ENCODE measurements at places on chromosomes 2 and 18.

DNA sequence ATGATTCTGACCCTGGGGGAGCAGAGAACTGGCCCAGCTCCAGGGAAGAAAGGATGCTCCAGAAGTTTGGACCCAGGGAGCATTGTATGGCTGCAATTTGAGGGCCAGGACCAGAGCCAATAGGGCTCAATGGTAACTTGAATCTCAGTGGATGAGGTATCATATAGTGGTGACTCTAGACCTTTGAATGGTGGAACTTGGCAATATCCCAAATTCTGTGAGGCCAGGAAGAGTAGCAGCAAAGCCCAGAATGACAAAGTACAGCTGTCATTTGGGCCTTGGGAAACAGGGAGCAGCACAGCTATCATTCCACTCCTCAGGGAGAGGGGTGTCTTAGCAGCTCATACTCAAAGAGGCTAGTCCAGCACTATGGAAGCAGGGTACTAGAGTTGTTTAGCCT, 332.9 kb upstream of the RBMS1 start:
- no peak for DNase-seq

GRCh38 chr2:160254189-160254762, 54.2 kb upstream of the ITGB6 start:
- peak; percentile 90 for DNase-seq

- no peak for DNase-seq
These were observed 22.8 kb downstream of the CYBRD1 start for GRCh38 chr2:171545086-171545485.

DNA sequence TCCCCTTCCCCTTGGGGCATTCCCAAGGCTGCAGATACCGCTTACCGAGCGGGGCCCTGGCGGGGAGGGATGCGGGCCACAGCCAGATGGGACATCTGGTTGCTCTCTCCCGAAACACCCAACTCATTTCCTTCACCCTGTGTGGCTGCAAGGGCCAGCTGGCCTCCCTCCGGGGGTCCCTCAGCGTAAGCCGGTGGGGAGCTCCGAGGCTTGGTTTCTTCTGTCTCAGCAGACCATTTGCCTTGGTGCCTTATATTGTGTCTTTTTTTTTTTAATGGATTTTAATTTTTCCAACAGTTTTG, 107.6 kb upstream of the ODC1 start:
- no peak for DNase-seq

DNA sequence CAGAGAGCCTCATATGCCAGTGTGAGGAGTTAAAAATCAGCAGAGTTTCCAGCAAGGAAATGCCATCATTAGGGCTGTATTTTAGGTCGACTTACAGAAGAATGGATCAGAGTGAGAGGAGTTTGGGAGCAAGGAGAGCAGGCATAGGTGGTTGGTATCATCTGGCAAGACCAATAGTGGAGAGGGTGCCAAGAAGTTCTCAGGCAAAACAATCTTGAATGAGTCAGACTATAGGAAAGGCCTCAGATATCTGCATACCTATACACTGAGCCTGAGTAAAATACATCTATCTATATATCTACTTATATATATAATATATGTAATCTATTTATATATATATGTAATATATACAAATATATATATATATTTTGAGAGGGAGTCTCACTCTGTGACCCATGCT, 57.3 kb downstream of the TMEFF2 start:
- DNase-seq = no peak

GRCh38 chr2:48383036-48383435, 146.9 kb upstream of the STON1 start:
- no peak for DNase-seq

- no peak for DNase-seq
These were observed 282.2 kb upstream of the ST6GAL2 start for GRCh38 chr2:107168141-107168540.

DNA sequence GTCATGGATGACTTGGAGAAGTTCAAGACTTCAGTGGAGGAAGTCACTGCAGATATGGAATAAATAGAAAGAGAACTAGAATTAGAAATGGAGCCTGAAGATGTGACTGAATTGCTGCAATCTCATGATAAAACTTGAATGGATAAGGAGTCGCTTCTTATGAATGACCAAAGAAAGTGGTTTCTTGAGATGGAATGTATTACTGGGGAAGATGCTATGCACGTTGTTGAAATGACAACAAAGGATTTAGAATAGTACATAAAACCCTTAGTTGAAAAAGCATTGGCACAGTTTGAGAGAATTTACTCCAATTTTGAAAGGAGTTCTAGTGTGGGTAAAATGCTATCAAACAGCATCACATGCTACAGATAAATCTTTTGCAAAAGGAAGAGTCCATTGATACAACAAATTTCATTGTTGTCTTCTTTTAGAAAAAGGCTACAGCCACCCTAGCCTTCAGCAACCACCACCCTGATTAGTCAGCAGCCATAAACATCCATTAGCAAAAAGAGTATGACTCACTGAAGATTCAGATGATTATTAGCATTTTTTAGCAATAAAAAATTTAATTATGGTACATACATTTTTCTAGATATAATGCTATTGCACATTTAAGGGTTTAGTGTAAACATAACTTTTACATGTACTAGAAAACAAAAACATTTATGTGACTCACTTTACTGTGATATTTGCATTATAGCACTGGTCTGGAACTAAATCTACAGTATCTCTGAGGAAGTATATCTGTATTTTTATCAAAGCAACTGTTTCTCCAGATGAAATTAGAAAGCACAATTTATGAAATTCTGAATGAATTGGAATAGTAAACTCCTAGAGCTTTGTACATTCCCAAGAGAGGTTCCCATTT, 110.5 kb upstream of the TACR1 start:
- DNase-seq = no peak

DNA sequence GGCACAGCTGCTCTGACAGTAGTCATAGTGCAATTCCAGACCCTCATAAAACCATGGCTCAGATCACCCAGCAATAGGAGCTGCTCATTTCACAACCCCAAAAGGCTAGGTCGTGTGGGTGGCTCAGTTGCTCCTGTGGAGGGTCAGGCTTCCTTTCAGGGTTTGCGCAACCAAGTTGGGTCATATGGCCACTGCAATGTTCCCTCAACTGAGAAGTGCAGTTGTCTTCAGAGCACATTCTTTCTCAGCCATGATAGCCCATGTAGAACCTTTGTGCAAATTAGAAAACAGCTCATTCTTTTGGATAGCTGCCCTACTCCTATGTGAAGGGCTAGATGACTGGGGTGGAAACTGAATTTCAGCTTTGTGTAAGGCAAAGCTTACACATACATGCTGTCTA, 3.2 kb downstream of the SERPINB13 start:
- no peak for DNase-seq

- DNase-seq = no peak
These were observed 74.4 kb upstream of the YWHAQ start for GRCh38 chr2:9705196-9705595.

GRCh38 chr2:61463769-61464475, 7.0 kb downstream of the USP34 start:
- no peak for DNase-seq

DNA sequence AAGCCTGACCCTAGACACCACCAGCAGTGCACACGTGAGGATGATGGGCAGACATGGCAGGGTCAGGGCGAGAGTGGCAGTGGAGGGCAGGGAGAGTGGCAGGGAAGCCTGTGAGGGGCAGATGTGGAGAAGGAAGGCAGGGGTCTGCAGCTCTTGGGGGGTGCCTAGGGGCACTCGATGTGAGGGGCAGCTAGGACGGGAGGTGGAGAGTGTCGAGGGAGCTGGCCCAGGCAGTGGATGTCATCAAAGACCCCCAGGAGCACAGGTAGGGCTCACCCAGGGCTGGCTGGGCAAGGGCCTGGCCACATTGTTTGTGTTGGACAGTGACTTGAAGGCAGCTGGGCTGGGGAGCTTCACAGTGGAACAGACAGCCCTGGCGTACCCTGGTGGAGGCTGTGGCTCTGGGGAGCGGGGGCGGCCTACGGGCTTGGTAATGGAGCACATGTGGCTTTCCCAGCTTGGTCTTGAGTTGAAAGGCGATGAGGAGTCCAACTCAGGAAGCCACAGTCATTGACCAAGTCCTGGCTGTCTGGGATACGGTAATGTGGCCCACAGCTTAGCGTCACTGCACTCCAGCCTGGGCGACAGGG, 87.1 kb downstream of the RTP5 start:
- DNase-seq = no peak

- no peak for DNase-seq
These were observed 123.0 kb downstream of the NFATC1 start for GRCh38 chr18:79518683-79519128.

- DNase-seq = no peak
These were observed 86.3 kb upstream of the KCTD1 start for GRCh38 chr18:26634631-26635030.

DNA sequence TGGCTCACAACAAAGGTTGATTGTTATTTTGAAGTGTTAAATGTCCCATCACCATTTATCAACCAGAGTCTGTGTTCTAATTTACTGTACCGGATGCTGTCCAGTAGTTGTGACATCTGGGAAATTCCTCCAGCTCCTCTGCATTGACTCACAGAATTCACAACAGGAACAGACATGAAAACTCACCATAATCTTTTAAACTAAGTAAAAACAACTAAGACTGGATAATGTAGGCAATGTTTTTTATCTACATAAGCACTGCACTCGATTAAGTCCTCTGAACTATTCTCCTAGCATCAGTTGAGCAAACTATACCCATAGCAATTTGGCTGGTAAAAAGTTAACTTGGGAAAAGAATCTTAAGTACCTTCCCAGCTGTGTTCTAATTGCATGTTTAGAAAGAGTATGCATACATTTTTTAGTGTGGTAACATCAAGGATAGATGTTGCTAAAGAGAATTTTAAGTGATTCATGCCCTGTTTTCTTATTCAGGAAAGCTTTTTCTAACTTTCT, 42.9 kb upstream of the MYO1B start:
- DNase-seq = no peak

GRCh38 chr2:112003576-112004252, 51.4 kb upstream of the TMEM87B start:
- DNase-seq = no peak

DNA sequence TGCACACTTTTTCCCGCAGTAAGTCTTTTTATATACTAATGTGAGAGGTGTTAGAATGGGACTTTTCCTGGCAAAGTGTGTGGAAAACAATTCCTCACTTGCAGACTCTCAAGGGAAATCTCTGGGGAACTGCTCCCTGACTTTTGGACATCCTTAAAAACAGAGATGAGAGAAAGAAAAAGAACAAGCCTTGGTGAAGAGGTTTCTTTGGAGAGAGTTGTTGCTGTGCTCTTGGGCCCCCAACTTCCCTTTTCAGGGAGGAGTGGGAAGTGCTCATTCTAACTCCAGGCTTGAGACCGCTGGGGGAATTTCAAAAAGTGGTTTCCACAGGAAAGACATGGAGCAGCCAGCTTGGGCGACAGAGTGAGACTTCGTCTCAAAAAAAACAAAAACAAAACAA, 142.6 kb upstream of the SPRED2 start:
- no peak for DNase-seq

DNA sequence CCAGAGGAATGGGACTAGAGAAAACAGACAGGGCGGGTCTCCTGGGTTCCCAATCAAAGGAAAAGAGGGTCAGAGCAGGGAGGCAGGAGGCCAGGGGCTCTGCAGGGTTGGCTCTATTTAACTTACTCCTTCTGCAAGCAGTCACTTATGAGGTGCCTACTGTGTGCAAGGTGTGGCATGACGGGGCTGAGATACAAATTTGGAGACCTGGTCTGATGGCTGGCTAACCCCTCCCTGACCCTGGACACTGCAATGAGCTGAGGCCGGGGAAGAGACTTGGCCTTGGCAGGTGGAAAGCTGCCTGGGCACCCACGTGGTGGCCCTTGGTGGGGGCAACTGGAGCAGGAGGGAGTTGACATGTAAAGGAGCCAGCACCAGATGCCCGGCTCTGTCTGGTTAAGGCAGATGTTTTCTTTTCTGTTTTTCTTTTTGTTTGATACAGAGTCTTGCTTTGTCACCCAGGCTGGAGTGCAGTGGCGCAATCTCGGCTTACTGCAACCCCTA, 148.5 kb upstream of the GATA6 start:
- no peak for DNase-seq

DNA sequence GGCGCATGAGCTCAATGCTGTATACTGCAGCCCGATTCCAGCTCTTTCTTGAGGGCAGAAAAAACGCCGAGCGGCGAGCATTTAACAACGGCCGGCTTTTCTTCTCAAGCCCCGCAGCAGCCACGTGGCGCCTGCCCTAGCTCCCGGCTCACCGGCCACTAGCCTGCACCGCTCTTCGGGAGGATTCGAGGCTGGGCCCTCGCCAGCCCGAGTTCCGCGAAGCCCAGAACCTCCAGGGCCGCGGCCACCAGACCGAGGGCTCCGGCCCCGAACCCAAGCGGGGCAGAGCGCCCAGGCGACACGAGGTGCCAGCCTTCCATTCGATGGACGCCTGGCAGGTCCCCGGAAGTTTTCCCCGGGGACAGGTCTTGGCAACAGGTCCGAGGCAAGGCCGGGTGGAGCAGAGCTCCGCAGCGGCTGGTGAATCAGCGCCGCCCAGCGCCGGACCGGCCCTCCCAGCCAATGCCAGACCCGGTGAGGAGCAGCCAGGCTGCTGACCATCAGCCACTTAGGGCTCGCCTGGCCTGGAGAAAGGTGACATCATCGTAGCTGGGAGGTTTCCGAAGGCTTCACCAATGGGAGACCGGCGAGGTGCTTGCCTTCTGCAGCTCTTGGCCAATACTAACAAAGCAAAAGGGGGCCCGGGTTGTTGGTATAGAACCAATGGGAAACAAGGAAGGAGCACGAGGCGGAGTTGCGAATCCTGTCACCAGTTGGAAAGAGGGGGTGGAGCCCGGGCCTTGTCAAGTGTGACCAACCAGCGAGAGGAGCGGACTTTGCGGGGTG, 552 bp upstream of the MXD1 start:
- DNase-seq = peak; percentile 100

DNA sequence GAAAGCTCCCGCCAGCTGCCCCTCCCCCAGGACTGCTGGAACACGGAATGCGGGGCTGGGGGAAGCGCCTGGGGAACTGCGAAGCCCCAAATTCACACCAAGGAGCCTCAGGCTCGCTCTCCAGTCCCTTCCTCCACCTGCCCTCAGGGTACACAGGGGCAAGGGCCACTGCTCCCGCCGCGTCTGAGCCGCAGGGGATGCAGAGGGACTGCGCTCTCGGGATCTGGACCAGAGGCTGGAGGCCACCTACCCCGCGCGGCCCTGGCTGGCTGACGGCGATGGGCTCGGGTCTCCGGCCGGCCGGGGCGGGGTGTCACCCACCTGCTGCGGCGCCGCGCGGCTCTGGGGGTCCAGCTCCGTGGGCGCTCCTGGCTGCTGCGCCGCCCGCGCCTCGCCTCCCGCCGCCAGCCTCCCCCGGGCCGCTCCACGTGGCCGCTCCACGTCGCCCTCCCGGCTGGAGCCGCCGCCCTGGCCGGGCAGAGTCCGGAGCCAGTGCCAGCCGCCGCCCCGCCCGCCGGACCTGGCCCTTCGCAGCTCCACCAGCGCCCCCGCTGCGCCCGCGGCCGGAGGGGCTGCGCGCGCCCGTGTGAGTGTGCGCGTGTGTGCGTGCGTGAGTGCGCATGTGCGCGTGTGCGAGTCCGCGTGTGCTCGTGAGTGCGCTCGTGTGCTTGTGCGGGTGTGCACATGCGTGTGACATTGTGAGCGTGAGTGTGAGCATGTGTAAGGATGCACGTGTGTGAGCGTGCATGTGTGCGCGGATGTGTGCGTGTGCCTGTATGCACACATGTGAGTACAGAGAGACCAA, at the start of gene CGREF1:
Gene CGREF1, minus strand, starts transcription at position 604 of the 805 bp plus-strand sequence. CDS start 14,762 bp downstream, outside the sequence.
- DNase-seq = no peak
